ENCODE measurements at places on chromosomes 12 and 14. TPM values are rescaled to one million over a fixed set of nuclear protein-coding genes. Genes with fewer than 3 reads are reported as not detected.

Gene RIMBP2
- total RNA-seq, result 0.22 TPM

Gene TMEM30B
- 18.5 TPM for total RNA-seq

Gene LMBR1L
- total RNA-seq, result 32.1 TPM

Gene KRT75
- total RNA-seq, result not detected

Gene P2RX2
- total RNA-seq, result not detected

Gene OR4E2
- total RNA-seq, result not detected

Gene VWF
- 64.3 TPM for total RNA-seq

Gene KCNA5
- total RNA-seq, result not detected

Gene EML5
- 0.82 TPM for total RNA-seq

Gene OR6C2
- total RNA-seq, result 0.22 TPM

Gene GON7
- 9.2 TPM for total RNA-seq
